ENCODE measurements at places on chromosomes 2 and 18. TPM values are rescaled to one million over a fixed set of nuclear protein-coding genes. Genes with fewer than 3 reads are reported as not detected.

CKAP2L gene
- total RNA-seq: 1.2 TPM

IL36A gene
- not detected for total RNA-seq

GPR45 gene
- not detected for total RNA-seq

SP9 gene
- total RNA-seq: not detected

ANKRD30BL gene
- not detected for total RNA-seq

IWS1 gene
- total RNA-seq: 32.3 TPM

STARD6 gene
- total RNA-seq: not detected

SRD5A2 gene
- not detected for total RNA-seq

MEIS1 gene
- total RNA-seq: 196 TPM

CABLES1 gene
- 13.0 TPM for total RNA-seq

UGT1A9 gene
- total RNA-seq: 11.4 TPM

TNFRSF11A gene
- 87.3 TPM for total RNA-seq

CYP26B1 gene
- total RNA-seq: 2.5 TPM

EMILIN2 gene
- total RNA-seq: 13.3 TPM

RTP5 gene
- not detected for total RNA-seq

CFAP53 gene
- 0.47 TPM for total RNA-seq

AGFG1 gene
- total RNA-seq: 76.3 TPM

PLA2R1 gene
- 8.0 TPM for total RNA-seq

RBKS gene
- total RNA-seq: 10.6 TPM

IGFBP2 gene
- 26.7 TPM for total RNA-seq
